ENCODE measurements at places on chromosomes 12 and 14.

DNA sequence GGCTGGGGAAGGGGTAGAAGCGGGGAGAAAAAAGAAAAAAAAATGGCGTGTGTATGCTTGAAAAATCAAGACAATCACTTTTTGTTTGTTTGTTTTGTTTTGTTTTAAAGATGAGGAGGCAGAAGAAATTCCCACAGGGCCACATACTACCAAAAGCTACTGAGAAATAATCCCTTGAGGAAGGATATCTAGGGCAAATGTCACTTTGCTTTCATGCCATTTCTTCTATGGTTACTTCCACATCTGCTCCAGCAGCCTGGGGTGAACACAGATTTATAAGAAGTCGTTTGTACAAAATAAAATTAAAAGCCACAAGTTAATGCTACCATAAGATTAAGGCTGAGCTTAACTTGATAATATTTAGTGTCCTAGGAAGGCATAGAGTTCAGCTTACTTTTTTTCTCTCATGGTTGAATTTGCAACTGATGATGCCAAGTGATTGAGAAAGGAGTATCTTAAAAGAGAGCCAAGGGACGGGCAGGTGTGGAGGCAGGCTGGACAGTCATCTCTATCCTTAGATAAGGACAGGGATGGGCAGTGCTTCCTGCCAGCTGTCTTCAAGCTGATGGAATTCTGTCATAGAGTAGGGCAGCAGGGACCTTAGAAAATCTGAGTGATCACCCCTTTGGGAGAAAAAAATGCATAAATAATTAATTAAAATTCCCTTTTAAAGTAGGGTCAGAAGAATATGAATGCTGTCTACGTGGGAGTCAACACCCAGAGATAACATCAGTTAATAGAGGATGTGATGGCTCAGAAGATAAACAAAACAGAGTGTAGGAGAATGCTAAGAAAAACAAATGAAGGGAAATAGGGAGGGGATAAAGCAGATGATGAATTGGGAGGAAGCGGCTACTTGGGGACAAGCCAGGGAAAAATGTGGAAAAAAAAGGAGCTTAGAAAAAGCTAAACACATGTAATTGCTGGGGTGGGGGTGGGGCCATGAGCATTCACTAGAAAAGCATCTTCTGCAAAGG is 57.1 kb downstream of the DYRK2 start:
- H3K27ac ChIP-seq = no peak overlapping the region
- no peak for DNase-seq
- no peak overlapping the region for H3K4me3 ChIP-seq
- no peaks in the 10 kb centered on the region for H3K27me3 ChIP-seq

- no peak for DNase-seq
- H3K36me3 ChIP-seq = no peaks in the 10 kb centered on the region
- H3K27ac ChIP-seq = no peak overlapping the region
- peaks cover 37% of the 10 kb centered on the region for H3K4me1 ChIP-seq
- no peaks in the 10 kb centered on the region for H3K27me3 ChIP-seq
Measured at GRCh38 chr12:92108651-92109050, 37.0 kb downstream of the BTG1 start.

DNA sequence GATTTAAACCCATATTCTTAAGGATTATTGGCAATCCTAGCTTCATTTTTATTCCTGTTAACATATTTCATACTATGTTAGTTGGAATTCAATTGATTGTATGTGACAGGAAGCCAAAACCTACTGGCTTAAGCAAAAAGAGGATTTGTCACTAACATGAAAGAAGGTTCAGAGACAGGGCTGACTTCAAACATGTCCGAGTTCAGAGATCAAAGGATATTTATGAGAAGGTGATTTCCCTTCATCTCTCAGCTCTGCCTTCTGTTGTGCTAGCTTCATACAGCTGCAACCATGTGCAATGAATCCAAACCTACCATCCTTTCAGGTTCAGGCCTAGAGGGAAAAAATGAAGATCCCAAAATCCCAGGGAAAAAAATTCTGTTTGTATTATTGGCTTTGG is 349.7 kb downstream of the ATP23 start:
- no peaks in the 10 kb centered on the region for H3K4me1 ChIP-seq
- DNase-seq = no peak
- H3K36me3 ChIP-seq = no peaks in the 10 kb centered on the region
- H3K27ac ChIP-seq = no peak overlapping the region

DNA sequence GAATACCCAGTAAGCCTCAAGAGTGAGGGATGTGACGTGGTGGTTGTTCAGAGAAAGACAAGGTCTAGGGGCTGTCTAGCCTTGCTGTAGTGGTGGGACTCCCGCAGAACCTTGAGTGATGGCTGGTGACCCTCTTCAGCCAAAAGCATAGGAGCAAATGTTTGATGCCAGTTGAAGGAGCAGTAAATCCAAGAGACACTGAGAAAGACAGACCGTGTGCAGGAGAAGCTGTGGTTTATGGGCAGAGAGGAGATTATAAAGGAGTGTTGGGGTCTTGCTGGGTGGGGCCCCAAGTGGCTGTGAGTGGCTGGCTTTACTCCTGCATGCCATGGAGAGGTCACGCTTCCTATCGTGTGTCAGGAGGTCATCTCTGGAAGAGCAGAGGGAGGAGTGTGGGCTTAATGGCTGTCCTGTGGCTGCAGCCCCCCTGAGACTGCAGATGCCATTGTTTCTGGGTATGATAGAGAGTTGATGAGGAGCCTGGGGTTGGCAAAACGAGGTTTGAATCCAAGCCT is 152.0 kb upstream of the CCND2 start:
- H3K4me3 ChIP-seq = no peak overlapping the region
- no peak overlapping the region for H3K27ac ChIP-seq
- no peaks in the 10 kb centered on the region for H3K27me3 ChIP-seq
- peaks cover 8% of the 10 kb centered on the region for H3K4me1 ChIP-seq

DNA sequence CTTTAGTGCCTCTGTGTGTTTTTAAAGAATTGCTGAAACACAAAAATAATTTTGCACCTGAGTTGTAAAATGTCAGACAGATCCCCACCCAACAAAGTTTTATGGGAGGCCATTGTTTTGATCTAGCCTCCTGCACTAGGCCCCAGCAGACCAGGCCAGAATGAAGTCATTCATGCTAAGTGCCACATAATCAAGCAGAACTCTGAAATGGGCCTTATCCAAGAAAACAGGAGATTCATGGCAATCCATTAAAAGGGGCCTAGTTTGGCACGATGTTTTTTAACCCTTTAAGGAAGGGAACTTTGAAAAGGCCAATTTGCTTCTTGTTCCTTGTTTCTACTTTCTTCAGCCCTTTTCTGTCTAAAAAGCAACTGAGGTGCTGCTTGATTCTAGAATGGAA is 260.9 kb downstream of the ITPR2 start:
- DNase-seq = no peak
- H3K4me1 ChIP-seq = no peaks in the 10 kb centered on the region
- H3K36me3 ChIP-seq = no peaks in the 10 kb centered on the region
- H3K27ac ChIP-seq = no peak overlapping the region
- no peak overlapping the region for H3K4me3 ChIP-seq
